ENCODE measurements at places on chromosomes 4 and X.

- no peak for DNase-seq
Measured at GRCh38 chr4:176258135-176258534, 10.9 kb downstream of the ASB5 start.

DNA sequence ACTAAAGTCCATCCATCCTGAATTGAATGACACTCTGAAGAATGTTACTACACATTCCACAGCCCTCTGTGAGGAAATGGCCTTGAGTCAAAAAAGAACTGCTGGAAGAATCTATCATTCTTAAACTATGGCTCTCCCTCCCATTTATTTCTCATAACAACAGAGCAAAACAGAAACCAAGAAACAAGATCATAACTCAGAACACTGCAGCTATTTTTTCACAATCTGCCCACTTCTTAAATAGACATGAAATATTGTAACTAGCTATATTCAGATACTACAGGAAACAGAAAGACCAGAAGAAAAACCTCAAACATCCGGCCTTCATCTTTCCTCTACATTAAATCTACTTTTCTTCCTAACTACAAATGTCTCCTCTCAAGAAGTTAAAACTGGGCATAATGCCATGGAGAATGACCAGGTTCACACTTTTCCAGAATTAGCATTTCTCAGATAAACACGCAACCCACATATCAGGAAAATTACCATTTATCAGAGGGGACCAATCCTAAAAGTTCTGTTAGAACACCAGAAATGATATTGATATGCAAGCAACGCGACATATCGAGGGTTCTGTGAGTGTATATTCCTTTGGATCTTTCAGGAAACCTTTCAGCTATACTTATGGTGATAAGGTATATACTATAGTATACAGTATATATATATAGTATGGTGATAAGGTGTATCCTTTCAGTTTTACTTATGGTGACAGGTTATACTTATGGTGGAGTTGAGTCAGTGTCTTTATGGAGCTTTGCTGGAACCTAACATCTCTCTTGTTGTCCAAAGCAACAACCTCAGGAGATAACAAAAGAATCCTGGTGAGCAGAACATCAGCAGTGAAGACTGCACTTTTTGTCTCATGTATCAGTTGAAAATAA is 60.4 kb upstream of the IRF2 start:
- DNase-seq: no peak

DNA sequence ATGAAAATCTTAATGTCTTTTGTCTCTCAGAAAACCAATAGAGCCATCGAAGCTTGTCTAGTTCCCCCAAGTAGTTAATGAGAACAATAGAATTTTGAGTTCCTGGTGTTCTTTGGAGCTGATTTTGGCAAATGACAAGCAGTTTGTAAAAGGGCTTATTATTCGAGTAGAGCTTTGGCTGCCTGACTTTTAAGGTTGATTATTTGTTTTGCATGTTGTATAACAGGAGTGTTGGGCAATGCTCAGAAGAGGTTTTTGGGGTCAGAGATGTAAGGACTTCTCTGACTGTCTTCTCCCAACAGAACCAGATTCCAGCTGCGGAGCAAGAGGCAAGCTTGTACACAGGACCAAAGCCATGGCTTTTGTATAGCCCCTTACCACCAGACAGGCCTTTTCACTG is 30.0 kb downstream of the ZCCHC12 start:
- no peak for DNase-seq

- no peak for DNase-seq
Measured at GRCh38 chr4:13024147-13025105, 459.7 kb downstream of the RAB28 start.

DNA sequence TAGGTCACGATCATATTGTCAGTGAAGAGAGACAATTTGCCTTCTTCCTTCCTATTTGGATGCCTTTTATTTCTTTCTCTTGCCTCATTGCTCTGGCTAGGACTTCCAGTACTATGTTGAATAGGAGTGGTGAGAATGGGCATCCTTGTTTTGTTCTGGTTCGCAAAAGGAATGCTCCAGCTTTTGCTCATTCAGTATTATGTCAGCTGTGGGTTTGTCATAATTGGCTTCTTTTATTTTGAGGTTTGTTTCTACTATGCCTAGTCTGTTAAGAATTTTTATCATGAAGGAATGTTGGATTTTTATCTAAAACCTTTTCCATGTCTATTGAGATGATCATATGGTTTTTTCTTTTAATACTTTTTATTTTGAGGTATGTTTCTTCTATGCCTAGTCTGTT is 152.3 kb upstream of the MAD2L1 start:
- DNase-seq: no peak

- no peak for DNase-seq
Measured at GRCh38 chrX:69069876-69070275, 95.4 kb downstream of the PJA1 start.

DNA sequence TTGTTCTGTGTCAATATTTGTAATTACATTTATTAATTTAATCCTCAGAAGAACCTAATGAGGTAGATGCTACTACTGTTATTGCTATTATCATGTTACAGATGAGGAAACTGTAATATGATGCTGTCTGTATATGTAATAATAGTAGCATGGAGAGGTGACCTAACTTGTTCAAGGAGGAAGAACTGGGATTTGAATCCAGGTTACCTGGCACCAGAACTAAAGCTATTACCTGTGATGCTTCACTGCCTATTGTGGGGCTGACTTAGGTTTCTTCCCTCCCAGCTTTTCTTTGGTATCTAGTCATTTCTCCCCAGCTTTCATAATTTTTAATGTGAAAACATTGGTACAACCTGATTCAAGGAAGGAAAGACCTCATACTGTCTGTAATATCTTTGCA is 43.6 kb downstream of the RAPGEF2 start:
- no peak for DNase-seq

DNA sequence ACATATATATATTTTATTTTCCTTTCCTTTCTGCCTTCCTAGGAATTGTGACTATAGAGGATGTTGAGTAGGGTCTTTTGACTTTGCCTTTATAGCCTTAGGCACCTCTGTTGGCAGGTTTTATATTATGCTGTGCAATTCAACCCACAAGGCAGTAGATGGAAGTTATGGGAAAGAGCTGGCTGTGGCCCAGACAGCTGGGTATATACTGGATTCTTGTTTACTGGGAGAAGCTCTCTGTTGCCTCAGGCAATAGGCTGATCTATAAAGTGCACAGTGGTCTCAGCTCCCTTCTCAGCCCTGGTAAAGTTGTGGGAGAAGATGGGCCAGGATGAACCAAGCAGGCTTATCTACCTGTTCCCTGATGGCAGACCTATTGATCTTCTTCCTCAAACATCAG is 342.0 kb downstream of the GBA3 start:
- no peak for DNase-seq

DNA sequence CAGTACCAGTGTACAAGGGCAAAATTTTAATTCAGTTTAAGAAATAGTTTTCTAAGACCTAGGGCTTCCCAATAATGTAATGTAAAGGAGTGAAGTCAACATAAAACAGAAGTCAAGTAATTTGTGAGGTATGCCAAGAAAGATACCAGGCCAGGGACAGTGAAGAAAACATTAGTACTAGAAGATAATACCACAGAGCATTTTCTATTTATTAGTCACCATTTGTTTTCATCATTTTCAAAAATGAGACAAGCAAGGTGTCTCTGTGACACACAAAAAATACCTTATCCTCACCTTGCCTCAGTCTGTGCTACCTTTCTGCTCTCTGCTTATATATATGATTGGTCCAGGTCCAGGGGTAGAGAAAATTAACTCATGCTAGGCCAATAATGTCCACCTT is 46.8 kb downstream of the VEGFC start:
- DNase-seq: no peak

DNA sequence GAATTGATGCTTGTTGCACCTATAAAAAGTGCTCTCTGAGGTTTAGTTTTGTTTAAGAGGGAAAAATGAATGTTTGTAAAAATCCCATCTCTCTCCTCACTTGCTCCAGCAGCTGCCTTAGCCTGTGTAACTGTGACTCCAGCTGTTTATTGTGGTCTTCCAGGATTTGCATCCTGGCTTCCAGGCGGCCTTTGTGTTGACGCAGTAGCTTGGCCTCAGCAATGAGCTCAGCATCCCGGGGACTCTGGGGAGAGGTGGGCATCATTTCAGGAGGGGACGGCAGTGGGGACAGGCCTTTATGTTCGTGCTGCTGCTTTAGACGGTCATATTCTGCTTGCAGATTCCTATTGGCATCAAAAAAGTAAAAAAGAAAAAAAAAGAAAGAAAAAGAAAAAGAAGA is 75.3 kb upstream of the FTHL17 start:
- DNase-seq: no peak

- DNase-seq: no peak
Measured at GRCh38 chr4:99891351-99891750, 2.9 kb downstream of the LAMTOR3 start.

GRCh38 chr4:36056136-36056535 is 188.2 kb downstream of the ARAP2 start:
- DNase-seq: no peak

DNA sequence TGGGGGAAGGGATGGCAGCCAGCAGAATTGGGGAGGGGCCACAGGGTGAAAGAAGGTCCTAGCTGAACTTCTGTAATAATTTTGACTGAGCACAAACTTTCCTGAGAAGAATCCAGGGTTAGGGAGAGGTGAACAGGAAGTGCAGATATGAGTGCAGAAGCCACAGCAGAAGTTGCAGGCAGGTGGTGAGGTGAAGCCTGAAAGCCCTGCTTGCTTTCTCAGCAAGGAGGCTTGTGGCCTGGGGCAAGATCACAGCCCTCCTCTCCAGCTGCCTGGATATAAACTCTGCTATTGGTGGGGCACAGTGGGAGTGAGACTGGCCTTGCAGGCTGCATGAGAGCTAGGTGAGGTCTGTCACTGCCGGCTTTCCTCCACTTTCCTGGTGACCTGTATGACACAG is 44.1 kb upstream of the UPRT start:
- no peak for DNase-seq

DNA sequence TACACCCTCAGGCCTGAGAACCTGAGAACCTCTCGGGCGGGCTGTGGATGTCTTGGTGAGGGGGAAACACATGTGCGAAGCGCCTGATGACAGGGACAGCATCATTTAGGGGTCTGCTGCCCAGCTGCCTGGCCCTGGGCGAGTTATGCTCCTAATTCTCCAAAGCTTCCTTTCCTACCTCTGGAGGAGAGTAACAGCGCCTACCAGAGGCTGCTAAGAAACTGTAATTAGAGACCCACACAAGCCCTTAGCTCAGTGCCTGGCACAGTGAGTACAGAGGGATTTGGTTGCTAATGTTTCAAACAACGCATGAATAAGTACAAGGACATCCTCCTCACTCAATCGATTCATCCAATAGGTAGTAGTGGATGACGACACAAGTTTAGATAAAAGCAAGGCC is 40.4 kb downstream of the BCOR start:
- no peak for DNase-seq

- DNase-seq: no peak
Measured at GRCh38 chr4:139528377-139529005, 27.5 kb downstream of the SETD7 start.

DNA sequence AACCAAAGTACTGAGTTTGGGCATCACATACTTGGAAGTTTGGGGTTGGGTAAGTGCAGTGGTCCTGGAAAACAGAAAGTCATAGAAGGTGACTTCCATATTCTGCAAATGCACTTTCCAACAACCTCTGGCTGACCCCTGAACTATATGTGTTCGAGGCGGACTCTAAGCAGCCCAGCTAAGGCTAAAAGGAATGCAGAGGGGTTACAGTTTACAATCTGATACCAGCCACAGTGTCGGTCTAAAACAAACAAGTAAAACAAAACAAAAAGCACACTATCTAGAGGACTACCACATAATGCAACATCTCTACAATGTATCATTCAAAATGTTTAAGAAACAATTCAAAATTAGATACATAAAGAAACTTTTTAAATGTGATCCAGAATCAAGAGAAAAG is 185.6 kb downstream of the ADAMTS3 start:
- no peak for DNase-seq

GRCh38 chr4:14143892-14144291 is 516.4 kb upstream of the BOD1L1 start:
- no peak for DNase-seq

All from NCI-H446 (cell line).